ENCODE measurements at places on chromosomes 1 and 21.

- peak; percentile 41 for DNase-seq
Measured at GRCh38 chr1:6198646-6199297, 623 bp downstream of the RPL22 start.

DNA sequence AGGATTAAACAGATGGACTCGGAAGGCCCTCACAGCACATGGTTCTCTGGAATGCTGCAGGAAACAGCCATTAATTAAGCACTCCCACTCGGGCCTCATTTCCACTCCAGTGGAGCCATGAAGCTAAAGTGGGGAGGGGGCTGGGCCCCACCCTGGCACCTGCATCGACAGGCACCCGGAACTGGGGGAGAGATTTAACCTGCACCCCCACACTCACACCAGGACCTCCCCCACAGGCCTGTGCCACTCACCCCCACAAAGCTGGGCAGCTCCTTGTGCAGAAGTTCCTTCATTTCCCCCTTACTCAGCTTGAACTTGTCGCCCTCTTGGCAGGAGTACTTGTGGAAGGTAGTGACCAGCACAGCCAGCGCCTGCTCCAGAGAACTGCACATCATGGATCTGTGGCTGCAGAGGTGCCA, 2.2 kb downstream of the S100A2 start:
- no peak for DNase-seq

GRCh38 chr1:221712198-221712684, 29.6 kb downstream of the DUSP10 start:
- DNase-seq: no peak

- DNase-seq: no peak
Measured at GRCh38 chr1:154148807-154149206, 6.1 kb downstream of the NUP210L start.

DNA sequence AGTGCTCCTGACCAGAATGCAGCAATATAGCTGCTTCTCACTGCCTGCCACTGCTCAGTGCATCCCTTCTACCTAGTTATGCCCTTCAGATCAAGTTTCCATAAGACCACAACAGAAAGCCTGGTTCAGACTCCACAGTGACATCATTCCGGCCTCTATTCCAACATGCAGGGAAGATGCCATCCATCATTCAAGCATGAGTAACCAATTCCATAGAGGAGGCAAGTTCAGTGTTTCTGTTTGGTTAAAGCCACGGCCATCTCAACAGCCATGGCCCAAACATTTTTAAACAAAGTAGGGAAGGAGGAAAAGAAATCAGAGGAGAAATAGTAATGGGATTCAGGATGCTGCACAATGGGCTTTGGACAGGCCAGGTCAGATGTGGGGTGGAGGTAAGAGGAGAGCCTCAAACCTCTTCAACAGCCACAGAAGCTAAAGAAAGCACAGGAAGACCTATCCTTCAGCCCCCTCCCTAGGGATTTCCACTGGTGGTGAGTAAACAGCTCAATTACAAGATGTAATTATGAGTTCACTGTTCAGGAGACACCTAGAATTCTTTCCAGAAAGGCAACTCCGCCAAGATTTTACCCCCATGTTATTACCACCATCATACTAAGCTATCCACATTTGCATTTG, 484.9 kb downstream of the SETD4 start:
- DNase-seq: no peak

All from MM.1S (cell line).